ENCODE measurements at places on chromosomes 3 and 15.

- no peak for DNase-seq
Observed at GRCh38 chr3:183697123-183697609, 431 bp upstream of the YEATS2 start.

- DNase-seq = peak; percentile 34
Observed at GRCh38 chr3:77404871-77405270, 365.0 kb downstream of the ROBO2 start.

- DNase-seq = no peak
Observed at GRCh38 chr15:78035321-78035751, 42.2 kb downstream of the TBC1D2B start.

- no peak for DNase-seq
Observed at GRCh38 chr3:44400771-44401170, 62.2 kb downstream of the TCAIM start.
